CD4-positive, alpha-beta T cell treated with Interferon alpha-2 for 1 hour (primary cell): ENCODE measurements at places on chromosomes 5 and 9.

DNA sequence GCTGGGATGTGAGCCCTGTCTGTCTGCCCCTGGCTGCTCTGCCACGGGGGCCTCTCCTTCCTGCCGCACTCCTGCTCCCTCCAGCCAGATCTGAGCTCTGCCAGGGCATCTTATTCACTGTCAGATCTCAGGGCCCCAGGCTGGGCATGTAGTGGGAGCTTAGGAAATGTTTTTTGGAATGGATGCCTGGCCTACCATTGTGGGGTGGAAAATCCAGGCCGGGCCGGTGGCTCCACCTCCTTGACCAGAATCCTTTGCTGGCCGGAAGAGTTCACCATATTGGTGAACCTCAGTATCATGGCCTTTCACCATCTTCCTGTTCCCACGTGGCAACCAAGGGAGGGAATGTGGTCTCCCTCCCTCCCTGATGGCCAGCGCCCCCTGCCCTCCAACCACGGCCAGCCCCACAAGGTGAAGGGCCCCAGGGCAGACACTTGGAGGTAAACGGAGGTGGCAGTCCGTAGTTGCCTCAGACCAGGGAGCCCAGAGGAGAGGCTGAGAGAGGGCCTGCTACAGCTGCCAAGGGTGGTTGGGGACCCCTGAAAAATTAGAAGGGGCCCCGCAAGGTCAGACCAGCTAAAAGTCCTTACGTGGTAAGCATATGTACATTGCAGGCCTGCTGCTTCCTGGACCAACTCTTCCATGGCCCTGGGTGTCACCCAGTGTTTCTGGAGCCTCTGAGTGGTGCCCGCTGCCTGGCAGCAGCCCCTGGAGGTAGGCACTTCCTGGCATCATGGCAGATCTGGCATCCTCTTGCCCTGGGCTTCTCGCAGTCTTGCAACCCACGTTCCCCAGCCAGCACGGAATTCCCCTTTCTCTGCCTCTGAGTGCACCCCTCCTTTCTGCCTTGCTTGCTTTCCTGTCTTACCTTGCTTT lies 153.3 kb downstream of the RGS3 start:
- DNase-seq, result no peak

GRCh38 chr5:135491038-135491551 lies 38.9 kb upstream of the TIFAB start:
- no peak for DNase-seq

- DNase-seq, result no peak
Measured at GRCh38 chr5:158975363-158975762, 124.4 kb downstream of the EBF1 start.

DNA sequence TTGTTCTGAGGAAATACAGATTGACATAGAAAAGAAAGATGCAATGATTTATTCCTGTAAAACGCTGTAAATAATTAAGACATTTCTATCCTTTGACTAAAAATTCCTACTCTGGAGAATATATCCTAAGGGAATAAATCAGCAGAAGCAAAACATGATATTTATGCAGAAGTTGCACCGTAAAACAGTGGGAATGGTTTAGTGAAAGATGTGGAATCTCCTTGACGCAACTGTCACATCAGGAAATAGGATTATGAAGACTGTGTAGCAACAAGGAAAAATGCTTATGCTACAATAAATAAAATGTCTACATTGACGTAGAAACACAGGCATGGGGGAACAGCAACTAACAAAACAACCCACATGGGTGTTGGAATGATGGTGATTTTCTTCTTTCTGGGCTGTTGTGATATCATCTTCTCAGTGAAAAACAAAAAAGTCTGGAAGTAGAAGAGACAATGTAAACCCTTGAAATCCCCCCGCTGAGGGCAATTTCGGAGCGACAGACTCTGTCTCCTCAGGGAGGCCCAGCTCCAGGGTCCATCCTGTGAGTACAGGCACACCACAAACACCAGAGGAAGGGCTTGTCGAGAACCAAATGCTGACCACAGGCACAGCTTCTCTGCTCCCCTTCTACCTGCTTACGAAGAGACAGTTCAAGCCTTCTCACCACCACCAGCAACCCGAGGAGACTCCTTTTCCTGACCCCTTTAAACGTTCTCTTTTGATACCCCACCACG lies 25.2 kb downstream of the COL23A1 start:
- no peak for DNase-seq

- DNase-seq, result no peak
Measured at GRCh38 chr9:70392850-70393249, 21.6 kb downstream of the KLF9 start.

DNA sequence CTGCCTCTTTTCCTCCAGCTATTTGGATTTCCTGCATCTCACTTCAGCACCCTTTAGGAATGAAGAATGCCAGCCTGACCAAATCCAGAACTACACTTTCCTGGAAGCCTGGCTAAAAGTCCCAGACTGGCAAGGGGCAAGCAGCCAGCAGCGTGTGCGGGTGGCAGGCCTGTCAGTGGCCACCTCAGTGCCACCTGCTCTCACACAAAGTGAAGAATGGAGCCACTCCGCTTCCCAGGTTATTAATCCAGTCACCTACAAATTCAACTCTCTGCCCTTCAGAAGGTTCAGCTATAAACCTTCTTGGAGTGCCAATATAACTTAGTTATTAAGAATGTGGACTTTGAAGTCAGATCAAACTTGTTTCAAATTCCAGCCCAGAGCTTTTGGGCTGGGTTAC lies 6.7 kb upstream of the ALDOB start:
- DNase-seq, result no peak

DNA sequence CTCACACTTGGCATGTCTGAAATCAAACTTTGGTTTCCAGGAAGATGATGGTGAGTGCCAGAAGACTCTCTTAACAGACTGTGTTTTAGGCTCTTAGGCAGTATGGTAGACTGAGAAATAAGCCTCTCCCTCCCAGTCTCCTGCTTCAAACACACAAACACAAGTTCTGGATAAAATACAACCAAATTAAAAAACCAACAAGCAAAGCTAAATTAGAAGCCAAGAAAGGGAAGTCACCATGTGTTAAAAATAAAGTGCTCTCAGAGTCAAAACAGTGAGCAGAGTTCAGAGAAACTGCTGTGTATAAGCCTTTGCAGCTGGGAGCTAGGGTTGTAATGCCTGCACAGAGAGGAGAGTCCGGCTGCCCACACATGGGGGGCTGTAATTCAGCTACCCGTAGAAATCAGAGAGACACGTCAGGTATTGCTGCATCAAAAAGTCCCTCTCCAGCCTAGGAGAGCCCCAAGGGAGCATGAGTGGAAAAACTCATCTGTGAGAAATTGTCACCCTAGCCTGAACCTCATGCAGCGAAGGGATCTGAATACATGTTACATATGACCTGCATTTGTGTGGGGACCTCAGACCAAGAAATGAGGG lies 62.6 kb downstream of the ANGPTL2 start:
- DNase-seq, result no peak

GRCh38 chr9:14932641-14933040 lies 22.4 kb upstream of the FREM1 start:
- no peak for DNase-seq

DNA sequence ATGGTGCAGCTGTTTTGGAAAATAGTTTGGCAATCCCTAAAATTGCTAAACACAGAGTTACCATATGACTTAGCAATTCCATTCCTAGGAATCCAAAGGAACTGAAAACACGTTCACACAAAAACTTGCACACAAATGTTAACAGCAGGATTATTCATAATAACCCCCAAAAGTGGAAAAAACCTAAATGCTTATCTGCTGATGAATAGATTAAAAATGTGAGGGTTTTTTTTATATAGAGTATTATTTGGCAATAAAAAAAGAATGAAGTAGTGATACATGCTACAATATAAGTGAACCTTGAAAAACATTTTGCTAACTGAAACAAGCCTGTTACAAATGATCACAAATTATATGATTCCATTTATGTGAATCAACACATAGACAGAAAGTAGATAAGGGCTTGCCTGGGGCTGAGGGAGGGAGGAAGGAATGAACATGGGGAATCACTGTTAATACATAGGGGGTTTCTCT lies 45.1 kb upstream of the TRIO start:
- no peak for DNase-seq

DNA sequence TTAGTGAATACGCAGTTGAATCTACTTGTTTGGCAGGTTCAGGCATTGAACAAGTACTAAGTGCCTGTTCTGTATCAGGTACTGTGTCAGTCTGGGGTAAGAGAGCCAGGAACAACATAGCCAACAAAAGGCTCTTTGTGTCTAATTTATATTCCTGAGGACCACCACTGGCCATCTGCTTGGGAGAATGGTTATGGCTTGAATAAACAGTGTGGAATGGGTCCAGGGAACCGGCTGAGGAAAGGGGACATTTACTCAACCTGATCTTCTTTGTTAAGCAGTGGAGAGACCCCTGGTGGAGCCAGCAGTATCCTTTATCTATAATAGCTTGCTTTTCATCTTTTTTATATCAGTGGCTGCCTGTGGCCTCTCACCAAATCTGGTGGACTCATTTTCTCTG lies 38.6 kb downstream of the EXOSC2 start:
- DNase-seq, result no peak

GRCh38 chr9:136618580-136619547 lies 43.9 kb upstream of the EGFL7 start:
- DNase-seq, result peak; percentile 64

DNA sequence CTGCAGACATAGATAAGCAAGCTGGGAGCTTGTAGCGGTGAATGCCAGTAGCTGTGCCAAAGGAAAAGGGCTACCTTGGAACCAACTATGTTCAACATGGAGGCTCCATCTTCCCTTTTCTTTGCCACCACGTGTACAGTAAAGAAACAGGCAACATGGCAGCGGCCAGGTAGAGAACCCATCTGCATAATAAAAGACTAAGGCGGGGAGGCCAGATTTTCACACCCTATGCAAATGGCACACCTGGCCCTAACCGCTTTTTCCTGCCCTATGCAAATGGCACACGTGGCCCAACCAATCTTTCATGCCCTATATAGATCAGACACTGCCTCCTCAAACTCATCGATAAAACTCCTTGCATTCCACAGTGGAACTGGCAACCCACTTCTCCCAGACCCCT lies 477.5 kb upstream of the EDIL3 start:
- no peak for DNase-seq

- no peak for DNase-seq
Measured at GRCh38 chr9:106119176-106119575, 424.8 kb downstream of the TMEM38B start.

DNA sequence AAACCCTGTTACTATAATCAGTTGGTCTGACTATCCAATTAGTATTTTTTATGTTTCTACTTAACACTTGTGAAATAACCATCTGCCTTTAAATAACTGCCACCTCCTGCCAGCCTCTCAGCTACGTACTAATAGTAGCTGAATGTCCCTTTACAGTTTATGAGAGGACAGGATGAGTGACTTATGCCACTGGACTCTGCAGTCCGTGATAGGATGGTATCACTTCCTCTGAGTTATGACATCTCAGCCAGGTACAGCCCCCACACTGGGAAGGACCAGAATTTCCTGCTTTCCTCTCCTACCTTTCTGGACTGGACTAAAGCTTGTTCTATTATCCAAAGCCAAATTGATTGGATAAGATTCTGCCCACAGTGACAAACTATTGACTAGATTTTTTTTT lies 102.9 kb downstream of the ZFAND5 start:
- DNase-seq, result no peak

DNA sequence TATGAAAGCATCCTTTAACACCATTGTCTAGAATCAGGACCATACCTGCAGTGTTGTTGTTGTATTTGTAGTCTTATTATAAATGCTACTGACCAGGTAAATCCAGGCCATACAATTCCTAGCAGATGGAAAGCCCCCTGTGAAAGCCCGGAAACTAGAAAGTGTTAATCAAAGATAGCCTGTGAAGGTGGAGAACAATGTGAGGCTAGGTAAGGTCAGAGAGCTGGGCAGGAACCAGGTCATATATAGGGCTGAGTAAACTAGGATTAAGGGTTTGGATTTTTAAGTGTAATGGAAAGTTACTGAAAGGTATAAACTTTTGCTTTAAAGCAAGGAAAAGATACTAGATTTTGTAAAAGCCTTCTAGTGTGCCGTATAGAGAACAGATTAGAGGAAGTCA lies 6.7 kb downstream of the LRRC70 start:
- no peak for DNase-seq

- DNase-seq, result no peak
Measured at GRCh38 chr5:41214182-41214581, 850 bp upstream of the C6 start.

GRCh38 chr9:76266649-76267283 lies 127.5 kb downstream of the RFK start:
- DNase-seq, result no peak

DNA sequence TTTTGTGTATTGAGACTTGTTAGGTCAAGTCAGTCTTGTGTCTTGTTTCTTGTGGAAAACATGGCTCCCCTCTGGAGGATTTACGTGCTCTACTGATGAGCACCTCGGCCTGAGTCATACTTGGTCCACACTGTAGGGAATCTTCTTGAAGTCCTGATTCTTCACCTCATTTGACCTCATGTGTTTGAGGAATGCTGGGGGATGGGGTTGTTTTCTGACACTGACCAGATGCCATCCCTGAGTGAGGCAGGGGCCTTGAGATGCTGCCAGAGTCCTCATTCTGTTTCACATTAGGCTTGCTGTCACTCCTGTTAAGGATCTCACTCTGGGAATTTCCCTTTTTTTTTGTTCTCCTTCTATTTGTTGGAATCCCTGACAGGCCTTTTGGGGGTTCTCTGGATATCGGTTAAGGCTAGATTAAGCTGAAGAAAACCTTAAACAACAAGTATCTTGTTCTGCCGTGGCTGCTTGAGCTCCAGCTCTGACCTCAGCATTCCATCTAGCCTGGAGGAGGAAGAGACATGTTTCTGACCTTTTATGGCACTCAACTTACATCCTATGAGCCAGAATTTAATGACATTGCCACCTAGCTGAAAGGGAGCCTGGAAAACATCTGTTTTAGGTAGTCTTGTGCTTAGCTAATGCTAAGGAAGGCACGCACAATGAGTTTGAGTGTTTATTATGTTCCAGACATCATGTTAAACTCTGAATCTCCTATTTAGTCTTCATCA lies 20.6 kb downstream of the TCOF1 start:
- DNase-seq, result no peak

DNA sequence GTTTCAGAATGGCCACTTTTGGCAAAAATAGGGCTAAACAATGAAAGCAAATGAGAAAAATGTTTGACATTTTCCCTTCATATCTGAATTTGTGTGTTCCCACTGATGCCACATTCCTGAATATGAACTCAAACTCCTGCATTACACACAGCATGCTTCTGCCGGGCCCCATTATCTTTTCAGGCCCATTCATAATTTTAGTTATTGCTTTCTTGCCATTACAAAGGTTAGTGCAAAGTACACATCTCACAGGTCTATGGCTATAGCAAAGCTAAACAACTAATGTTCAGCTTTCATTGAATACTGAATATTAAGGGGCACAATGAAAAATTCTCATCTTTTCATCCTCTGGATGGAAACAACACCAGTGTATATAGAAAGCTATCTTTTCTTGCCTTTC lies 568.9 kb upstream of the ZNF608 start:
- DNase-seq, result no peak

- no peak for DNase-seq
Measured at GRCh38 chr5:17276445-17276844, 59.0 kb downstream of the BASP1 start.

DNA sequence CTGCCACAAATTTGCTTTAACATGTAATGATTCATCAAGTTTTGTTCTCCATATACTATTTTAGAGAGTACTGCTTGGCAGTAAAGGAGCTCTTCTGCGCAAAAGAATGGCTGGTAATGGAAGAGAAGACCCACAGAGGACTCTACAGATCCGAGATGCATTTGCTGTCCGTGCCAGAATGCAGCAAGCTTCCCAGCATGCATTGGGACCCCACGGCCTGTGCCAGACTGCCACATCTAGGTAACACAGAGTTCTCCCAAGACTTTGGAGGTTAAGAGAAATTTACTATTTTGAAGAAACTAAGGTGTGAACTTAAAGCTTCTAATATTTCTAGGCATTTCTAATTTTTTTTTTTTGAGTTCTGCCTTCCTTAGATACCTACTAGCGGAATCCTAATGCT lies 107.1 kb downstream of the MUSK start:
- no peak for DNase-seq
